ENCODE measurements at places on chromosomes 1 and 21.

DNA sequence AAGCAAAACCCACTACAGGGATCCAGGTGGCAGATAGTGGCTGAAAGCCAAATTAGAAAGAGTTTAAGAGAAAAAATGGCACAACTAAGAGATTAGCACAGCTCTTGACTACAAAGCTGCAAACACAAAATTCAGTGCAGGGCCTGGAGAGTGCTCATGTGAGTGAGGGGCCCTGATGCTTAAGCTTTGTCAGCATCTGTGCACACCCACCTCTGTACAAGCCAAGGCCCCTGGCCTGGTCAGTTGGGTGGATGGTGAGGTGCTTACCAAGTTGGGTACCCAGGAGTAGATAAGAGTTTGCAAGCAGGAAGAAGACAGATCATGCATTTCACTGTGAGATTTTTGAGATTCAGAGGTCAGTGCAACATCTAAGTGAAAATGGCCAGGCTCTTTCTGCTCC lies 62.7 kb upstream of the ATP1B1 start:
- DNase-seq, result no peak

GRCh38 chr1:112165375-112165774 lies 175.9 kb upstream of the KCND3 start:
- no peak for DNase-seq

DNA sequence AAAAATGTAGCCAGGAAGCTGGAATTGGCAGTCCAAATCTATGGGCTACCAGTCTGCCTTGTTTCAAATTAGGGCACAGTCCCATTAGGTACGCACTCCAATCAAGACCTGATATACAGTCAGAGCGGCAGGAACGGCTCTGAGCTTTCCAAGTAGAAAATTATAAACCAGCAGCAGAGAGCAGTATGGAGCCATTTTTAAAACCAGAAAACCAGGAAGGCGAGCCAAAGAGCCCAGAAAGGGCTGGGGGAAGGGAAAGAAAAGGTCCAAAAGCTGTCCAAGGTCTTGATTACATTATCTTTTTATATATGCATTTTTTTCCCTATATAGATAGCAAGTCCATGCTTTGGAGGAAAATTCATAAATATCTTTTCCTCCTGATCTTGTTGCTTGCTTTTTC lies 719.0 kb downstream of the RWDD3 start:
- DNase-seq, result no peak

DNA sequence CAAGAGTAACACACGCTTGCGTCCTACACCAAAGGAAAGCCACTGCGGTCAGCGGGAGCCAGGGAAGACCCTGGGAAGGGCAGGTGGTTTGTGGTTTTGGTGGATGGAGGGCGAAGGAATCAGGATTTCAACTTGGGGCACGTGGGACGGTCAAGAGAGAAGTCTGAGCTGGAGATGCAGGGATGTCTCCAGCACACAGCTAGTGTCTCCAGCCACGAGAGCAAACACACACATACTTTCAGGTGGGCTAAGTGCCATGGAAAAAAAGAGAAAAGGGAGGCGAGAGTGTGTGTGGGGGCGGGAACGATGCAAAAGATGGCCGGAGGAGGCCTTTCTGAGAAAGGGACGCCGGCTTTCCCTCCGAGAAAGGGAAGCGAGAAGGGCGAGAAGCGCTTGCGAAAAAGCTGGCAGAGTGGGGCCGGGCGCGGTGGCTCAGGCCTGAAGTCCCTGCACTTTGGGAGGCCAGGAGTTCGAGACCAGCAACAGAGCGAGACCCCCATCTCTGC lies 1.4 kb upstream of the SRRM1 start:
- no peak for DNase-seq

DNA sequence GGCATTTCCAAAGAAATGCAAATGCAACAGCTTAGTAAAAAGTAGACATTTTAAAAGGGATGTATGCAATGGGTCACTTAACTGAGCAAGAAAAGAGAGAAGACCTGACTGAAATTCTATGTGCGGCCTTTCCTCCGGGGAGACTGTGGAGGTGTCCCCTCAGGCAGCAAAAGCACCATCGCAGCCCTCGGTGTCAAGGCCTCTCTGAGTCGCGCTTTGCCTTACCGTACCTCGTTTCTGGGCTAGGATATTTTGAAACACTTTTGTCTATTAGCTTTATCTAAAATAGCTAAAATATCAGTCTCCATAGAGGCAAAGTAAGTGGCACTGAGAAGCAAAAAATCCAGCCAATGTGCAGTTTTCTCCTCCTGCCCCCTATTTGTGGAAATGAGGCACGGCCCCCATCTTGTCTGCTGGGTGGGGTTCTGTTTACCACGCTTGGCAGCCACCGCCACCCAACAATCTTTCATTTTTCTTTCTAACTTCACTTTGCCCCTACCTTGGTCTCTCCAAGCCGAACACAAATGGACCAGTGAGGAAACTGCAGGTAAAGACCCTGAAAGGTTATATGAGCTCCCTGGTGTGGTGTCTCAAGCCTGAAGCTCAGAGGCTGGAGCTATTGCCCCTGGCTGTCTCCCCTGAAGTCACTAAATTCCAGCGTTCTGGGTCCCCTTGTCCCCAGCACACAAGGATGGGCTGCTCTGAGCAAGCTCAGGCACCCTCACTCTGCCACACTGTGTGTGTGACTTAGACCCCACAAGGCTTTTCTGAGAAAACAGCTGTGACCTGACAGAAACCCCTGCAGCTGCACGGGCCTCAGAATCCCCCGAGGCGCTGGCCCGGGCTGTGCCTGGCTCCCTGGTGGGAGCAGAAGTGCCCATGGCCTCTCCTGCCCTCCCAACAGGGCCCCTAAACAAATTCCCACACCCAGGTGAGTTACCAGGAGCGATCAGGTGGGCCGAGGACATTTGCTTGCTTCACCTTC lies 1.6 kb downstream of the CD247 start:
- no peak for DNase-seq

GRCh38 chr1:121519042-121519755 lies 334.4 kb downstream of the SRGAP2C start:
- DNase-seq, result peak; percentile 57

- peak; percentile 22 for DNase-seq
Observed at GRCh38 chr1:86191958-86192357, 35.4 kb upstream of the COL24A1 start.

GRCh38 chr1:89807503-89807902 lies 13.3 kb upstream of the LRRC8D start:
- no peak for DNase-seq

DNA sequence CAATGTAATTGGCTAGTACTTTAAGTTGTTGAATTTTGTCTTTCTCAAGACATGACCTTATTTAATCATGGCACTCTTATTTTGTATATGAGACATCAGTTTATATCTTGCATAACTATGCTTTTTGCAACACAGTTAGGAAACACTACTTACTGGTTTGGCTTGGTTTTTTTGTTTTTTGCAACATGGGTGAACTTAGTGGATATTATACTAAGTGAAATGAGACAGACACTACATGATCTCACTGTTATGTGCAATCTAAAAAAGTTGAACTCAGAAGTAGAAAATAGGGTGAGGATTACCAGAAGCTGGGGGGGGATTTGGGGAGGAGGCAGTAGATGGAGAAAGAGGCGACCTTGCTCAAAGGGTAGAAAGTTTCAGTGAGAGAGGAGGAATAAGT lies 132.1 kb downstream of the PLA2G4A start:
- DNase-seq, result no peak

DNA sequence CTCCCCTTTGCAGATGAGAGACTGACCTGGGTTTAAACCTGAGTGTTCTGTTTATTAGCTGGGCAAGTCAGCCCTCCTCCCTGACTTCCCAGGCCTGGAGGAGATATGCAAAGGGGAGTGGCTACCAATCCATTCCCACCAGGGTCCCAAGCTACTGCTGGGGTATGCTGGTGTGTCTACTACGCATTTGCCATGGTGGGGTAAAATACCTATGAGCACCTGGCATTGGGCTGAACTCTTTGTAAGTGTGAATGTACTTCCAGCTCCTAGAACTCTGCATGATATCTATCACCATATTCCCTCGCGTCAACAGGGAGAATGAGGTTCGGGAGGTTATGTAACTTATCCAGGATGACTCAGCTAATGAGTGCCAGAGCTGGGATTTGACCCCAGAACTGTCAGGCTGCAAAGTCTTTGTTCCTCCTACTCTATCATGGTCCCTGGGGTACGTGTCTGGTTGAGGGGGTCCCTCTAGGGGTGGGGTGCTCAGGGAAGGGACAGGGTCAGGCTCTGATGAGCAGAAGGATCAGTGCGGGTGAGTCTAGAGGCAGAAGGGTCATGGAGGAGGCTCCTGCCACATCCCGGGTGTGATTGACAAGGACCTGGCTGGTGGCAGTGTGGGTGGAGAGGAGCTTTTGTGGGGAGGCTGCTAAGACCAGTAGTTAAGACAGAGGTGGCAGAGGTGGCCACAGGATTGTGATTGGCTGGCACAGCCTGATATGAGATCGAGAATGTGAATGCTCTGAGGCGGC lies 16.7 kb downstream of the AMPD2 start:
- no peak for DNase-seq

GRCh38 chr1:200895443-200895789 lies 716 bp downstream of the INAVA start:
- DNase-seq, result no peak

DNA sequence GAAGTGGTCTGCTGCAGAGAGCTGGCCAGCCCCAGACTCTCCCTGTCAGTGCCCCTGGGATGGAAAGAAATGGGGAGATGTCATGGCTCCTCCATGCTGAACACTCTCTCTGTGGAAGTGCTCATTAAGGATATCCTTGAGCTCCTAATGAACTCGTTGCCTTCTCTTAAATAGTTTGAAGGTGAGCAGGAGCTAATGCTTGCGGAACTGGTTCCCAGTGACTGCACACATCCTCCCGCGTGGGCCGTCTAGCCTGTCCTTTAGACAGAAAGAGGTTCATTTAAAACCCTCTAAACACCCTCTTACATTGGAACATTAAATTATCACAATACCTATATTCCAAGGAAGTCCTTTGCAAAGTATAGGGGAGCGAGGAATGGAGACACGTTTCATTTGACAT lies 5.9 kb upstream of the WDR64 start:
- DNase-seq, result no peak

- peak; percentile 41 for DNase-seq
Observed at GRCh38 chr1:67347688-67348472, 40.2 kb downstream of the IL12RB2 start.

GRCh38 chr1:71002709-71003475 lies 44.7 kb downstream of the PTGER3 start:
- no peak for DNase-seq

GRCh38 chr1:225977937-225978748 lies 21.0 kb downstream of the SDE2 start:
- no peak for DNase-seq

- peak; percentile 98 for DNase-seq
Observed at GRCh38 chr1:32716312-32717148, 14.0 kb upstream of the SYNC start.

DNA sequence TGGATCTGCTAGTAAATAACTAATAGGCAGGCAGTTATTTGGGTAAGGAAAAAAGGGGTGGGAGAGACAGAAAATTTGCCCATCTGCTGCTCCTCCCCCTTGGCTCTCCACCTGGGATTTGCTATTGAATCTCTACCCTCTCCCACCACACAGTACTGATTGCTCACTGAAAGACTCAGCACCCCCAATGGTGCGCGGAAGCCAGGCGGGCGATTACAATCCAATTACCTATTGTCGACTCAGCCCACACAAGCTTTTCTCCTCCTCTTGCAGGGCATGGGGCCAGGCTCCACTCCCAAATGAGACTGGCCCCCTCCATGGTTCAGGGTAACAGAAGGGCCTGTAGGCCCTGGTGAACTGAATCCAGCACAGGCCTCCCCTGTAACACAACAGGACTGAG lies 2.7 kb upstream of the HMGN2 start:
- no peak for DNase-seq

DNA sequence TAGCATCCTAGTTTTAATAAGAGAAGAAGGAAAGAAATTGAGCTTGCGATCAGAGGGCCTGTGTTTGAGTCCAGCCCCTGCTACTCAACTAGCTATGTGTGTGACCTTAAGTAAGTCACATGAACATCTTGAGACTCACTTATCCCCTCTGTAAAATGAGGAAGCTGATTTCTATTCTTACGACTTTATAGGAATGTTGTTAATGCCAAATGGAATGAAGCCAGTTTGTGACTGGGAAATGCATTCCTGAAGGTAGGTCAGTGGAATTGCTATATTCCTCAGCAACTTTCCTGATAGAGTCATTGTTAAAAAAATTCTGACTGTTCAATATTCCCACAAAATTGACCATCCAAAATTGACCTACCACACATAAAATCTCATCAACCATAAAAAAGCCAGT lies 14.9 kb downstream of the FASLG start:
- DNase-seq, result no peak

DNA sequence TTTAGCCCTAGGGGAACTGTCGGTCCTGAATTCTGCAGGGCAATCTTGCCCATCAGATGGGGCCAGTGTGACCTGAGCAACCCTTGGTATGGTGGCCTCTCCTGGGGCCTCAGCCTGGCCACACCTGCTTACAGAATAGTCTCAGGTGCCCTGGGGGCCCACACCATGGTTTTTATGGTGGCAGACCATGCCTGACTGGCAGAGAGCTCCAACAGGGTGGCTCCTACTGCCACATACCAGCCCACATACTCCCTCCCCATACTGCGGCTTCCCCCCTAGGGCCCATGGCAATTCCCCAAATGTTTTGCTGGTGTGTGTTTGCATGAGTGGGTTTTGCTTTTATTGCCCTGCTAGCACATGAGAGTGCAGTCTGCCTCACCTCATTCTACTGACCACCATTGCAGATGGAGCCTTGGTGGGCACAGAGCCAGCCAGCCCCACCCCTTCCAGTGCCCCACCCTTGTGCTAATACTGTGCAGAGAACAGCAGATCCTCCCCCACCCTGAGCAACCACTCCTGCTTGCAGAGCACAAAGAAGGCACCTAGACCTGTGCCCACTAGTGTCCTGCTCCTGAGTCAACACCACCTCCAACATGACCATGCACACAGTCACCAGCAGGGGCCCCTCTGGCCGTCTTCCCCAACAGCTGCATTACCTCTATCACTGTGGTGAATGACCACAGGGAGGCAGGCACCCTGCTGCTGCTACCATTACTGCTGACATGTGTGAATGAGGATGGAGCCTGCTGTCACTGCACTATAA lies 86.8 kb downstream of the GDAP2 start:
- no peak for DNase-seq

GRCh38 chr21:18460979-18461378 lies 57.4 kb upstream of the TMPRSS15 start:
- no peak for DNase-seq

DNA sequence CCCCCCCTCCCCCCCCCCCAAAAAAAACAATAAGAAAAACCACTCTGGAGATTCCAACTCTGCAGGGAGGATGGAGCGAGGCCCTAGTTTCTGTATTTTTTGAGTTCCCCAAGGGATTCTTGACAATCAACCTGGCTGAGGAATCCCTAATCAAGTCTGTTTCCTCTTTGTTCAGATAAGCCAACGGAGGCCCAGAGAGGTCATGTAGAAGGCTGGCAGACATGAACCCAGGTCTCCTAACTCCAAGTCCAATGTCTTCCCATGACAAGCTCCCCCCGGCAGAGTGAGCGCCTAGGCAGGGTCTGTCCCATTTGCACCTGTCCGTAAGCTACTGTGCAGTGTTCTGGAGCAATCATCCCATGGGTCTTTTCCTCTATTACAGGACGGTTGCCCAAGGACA lies 39.5 kb downstream of the LRRC71 start:
- DNase-seq, result no peak

Data from iPS DF 6.9 (cell line).